ENCODE measurements at places on chromosomes 3 and 15. TPM values are rescaled to one million over a fixed set of nuclear protein-coding genes. Genes with fewer than 3 reads are reported as not detected.

Gene SLC12A1
- total RNA-seq: not detected

Gene IL5RA
- total RNA-seq: not detected

GRCh38 chr15:56528136-56528535, 63.2 kb upstream of the MNS1 start:
- no peak for DNase-seq

Gene TMIE
- 0.12 TPM for total RNA-seq

Measured in A172 (cell line).